ENCODE measurements at places on chromosomes 16 and 17. TPM values are rescaled to one million over a fixed set of nuclear protein-coding genes. Genes with fewer than 3 reads are reported as not detected.

The KAT7 gene
- 21.5 TPM for total RNA-seq

The ATP2A1 gene
- total RNA-seq: 0.18 TPM

The STX8 gene
- total RNA-seq: 59.3 TPM

The OR2C1 gene
- total RNA-seq: not detected
